ENCODE measurements at places on chromosomes 4 and X. TPM values are rescaled to one million over a fixed set of nuclear protein-coding genes. Genes with fewer than 3 reads are reported as not detected.

GABRG1 gene
- not detected for total RNA-seq

NSD2 gene
- total RNA-seq, result 194 TPM

HSFX3 gene
- not detected for total RNA-seq

CXXC4 gene
- not detected for total RNA-seq

ARSJ gene
- total RNA-seq, result not detected

FBXL5 gene
- total RNA-seq, result 20.1 TPM

CXCL9 gene
- 0.23 TPM for total RNA-seq

HTN1 gene
- total RNA-seq, result not detected

Data from activated CD4-positive, alpha-beta T cell treated with anti-CD3 and anti-CD28 coated beads for 36 hours (primary cell).